Activated gamma-delta T cell (primary cell): ENCODE measurements at places on chromosomes 5 and 9.
A peak's percentile ranks its signal among the peaks of the same experiment; 100 is the strongest.

DNA sequence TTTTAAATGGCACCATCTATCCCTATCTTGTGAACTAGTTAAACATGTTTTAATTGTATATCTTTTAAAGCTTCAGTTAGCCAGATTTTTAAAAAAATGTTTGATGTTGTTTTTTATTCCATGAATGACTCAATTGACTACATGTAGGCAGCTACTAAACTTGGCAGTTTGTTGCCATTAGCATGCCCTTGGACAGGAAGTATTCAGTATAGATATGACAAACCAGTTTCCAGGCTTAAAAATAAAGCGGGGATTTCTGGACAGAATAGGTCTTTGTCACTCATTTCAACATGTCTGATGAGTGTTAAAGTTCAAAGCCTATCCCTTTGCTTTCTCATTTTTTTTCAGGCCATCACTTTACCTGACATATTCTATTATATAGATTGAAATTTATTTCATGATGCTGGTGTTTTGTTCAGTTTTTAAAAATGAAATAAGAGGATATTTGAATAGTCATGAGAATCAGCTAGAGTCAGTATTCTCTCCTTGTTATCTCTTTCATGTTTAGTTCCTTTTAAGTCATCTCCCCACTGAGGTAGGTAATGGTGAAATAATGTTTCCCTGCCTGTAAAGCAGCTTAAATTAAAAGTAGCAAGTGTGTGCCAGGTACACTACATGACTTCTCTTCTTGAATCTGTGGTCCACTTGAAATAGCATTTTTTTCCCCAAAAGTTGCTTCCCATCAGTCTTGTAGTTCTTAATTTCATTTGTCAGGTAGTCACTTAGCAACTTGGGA is 11.9 kb downstream of the TNFAIP8 start:
- no peak for DNase-seq

DNA sequence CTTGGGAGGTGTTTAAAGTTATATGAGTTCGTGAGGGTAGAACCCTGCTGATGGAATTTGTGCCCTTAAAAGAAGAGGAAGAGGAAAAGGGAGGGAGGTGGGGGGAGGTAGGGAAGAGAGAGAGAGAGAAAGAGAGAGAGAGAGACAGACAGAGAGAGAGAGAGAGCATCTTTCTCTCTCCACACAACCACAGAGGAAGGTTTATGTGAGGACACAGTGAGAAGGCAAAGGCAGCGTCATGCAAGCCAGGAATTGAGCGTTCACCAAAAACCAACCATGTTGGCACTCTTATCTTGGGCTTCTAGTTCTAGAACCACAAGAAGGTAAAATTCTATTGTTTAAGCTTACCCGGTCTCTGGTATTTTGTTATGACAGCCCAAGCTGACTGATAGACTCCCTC is 152.4 kb downstream of the SH3GL2 start:
- no peak for DNase-seq

DNA sequence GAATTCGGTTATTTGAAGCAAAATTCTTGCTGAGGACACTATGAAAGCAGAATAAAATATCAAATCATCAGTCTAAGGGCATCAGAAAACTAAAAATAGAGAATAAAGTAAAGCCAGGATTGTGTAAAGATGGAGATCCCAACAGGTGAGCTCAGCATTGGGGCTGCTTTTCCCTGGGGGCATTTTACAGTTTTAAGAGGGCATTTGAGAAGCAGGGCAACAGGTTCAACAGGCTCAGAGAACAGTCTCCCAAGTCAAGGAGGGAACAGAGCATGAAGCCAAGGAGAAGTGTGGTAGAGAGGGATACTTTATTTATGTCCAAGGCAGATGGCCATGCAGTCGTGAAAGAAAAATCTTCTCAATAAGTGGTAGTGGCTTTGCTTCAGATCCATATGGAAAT is 145.4 kb downstream of the SYK start:
- DNase-seq: no peak

DNA sequence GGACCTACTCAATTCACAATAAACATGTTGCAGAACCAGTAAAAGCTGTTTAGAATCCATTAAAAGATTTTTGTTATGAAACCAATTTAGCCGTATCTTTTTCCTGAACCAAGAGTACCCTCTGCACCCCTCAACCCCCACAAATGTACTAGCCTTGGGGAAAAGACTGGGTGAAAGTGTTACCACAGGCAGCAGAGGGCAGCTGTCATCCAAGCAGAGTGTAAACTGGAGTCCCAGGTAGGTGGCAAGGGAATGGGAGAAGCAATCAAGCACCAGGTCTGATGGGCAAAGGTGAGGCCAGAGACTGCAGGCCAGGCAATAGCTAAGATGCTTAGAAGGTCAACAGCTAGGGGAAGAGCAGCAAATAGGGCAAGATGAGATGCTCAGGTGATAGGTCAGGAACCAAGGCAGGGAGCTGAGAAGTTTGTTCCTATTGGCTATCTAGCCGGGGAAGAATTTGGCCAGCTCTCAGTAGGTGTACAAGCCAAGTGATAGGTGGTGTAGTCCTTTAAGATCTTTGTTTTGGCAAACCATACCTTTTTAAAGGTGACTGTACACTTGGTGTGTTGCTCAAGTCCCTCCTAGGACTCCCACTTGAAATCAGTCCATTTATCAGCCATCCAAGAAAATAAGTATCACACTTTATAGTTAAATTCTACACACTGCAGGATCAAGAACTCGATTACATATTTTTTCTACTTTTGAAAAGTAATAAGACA is 77.8 kb upstream of the CCDC112 start:
- no peak for DNase-seq

DNA sequence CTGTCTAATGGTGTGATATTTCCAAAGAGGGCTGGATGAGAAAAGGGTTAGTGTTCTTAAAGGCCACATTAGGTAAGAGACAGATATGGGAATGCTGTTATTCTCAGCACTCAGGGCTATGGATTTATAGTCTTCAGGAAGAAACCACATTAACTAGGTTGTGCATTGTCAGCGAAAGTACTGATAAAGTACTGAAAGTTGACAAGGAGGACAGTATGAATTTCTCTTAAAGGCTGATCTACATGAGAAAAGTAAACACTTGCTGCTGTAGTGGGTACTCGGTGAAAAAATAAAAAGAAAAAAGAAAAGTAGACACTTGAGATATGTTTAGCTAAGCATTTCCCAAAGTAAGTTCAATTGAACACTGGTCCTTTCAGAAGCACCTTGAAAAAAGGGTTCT is 381.0 kb upstream of the RPS23 start:
- DNase-seq: no peak

GRCh38 chr5:129500101-129500500 is 40.0 kb downstream of the ADAMTS19 start:
- DNase-seq: no peak

- DNase-seq: no peak
Observed at GRCh38 chr5:83744821-83745220, 24.2 kb upstream of the HAPLN1 start.

- DNase-seq: no peak
Observed at GRCh38 chr9:72312386-72312987, 52.5 kb downstream of the ZFAND5 start.

GRCh38 chr9:98192503-98193335 is at the start of gene CORO2A:
Gene CORO2A (minus strand): TSS chr9:98192637. CDS start chr9:98157660, 34,977 bp downstream.
- peak; percentile 58 for DNase-seq

GRCh38 chr5:1447671-1448361 is 2.6 kb upstream of the SLC6A3 start:
- DNase-seq: peak; percentile 14

- no peak for DNase-seq
Observed at GRCh38 chr9:73176450-73176875, 24.8 kb downstream of the ANXA1 start.

DNA sequence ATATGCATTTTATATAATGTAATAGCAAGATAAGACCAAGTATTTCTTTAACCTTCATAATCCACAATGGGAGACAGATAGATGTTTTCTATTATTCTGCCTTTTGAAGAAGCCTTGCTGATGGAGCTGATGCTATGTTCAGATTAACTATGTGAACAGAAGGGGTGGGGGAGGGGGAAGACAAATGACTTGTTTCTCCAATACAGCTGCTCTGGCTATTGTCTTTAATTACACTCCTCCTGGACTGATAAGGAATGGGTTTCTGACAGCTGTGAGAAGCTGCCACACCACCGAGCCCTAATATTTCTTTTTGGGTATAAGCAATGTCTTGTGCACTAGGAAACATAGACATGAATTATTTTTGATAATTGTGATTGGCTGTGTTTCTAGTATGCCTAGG is 62.0 kb downstream of the CAVIN4 start:
- no peak for DNase-seq

DNA sequence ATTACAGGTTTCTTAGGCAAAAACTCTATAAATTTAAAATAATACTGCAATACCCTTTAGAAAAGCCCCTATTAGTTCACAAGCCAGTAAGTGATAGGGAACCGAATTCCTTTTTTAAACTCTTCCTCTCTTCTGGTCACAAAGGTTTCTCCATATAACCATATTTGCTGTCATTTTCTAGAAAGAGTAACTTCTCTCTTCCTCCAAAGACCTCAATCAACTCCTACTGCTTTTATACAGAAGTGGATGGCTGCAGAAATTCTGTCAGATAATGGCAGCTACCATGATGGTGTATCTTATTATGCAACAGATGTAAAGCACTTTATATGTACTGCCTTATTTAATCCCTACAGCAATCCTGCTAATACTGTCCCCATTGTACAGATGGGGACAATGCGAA is 6.2 kb downstream of the TUT7 start:
- no peak for DNase-seq

- no peak for DNase-seq
Observed at GRCh38 chr5:143737062-143737461, 74.9 kb upstream of the HMHB1 start.

DNA sequence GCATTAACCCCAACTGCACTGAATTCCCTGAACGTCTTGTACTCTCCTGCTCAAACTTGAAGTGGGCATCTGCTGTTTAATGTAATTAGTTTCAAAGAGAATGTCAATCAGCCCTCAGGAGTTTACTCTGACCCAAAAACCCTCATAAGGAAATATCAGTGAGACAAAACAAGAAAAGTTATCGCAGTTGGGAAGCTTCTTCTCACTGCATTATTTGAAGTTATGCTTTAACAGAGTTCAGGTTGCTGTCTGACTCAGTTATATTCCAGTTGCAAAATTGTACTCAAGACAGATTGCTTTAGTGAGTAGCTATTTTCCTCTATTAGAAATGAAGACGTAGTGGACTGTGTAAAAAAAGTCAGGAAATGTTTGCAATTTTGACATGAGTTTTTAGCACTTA is 52.1 kb downstream of the PPIC start:
- no peak for DNase-seq

GRCh38 chr5:142432961-142433360 is 108.1 kb upstream of the SPRY4 start:
- peak; percentile 18 for DNase-seq

GRCh38 chr5:79074641-79075040 is 5.1 kb downstream of the BHMT2 start:
- DNase-seq: no peak

- DNase-seq: no peak
Observed at GRCh38 chr5:95873351-95873750, 50.8 kb upstream of the GLRX start.

DNA sequence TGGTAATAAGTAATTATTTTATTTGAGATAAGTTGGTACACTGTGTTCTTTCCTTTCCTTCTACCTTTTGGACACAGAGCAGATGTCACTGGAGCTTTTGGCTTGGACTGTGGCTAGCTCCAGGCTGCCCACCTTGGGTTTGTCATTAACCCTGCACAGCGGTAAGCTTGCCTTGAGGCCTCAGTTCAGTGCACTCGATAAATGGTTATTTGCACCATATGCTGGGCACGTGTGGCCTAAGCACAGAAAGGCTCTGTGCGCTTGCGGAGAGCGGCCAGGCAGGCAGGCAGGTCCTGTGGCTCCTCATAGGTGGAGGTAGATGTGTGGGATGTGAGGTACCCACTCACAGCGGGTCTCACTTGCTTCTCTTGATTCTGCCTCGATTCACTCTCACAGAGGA is 30.0 kb upstream of the TENT4A start:
- no peak for DNase-seq

DNA sequence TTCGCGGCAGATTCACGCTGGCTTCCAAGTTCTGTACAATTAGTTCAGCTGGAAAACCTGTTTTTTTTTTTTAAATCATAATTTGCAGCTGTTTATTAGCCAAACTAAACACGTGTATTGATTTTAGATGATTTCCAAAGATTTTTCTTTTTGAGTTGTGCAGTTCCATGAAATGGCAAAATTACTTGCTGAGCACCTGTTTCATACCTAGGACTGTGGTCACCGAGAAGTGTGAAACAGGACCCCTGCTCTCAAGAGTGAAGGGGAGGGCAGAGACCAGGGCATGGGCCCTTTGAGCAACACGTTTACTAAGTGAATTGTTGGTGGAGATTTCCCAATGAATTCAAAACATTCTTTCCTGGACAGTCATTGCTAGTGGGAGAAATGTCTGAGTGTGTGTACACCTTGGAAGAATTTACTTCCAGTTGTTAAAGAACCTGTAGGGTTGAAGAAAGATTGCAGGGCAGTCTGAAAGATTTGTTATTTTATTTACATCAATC is 688 bp downstream of the SNX24 start:
- no peak for DNase-seq

GRCh38 chr5:161863811-161864210 is 15.9 kb downstream of the GABRA1 start:
- DNase-seq: no peak

GRCh38 chr9:86829496-86830046 is 117.7 kb downstream of the GAS1 start:
- no peak for DNase-seq

GRCh38 chr5:160793530-160793899 is 58.5 kb downstream of the ATP10B start:
- DNase-seq: no peak

- no peak for DNase-seq
Observed at GRCh38 chr5:149414405-149415065, 35.4 kb upstream of the IL17B start.

DNA sequence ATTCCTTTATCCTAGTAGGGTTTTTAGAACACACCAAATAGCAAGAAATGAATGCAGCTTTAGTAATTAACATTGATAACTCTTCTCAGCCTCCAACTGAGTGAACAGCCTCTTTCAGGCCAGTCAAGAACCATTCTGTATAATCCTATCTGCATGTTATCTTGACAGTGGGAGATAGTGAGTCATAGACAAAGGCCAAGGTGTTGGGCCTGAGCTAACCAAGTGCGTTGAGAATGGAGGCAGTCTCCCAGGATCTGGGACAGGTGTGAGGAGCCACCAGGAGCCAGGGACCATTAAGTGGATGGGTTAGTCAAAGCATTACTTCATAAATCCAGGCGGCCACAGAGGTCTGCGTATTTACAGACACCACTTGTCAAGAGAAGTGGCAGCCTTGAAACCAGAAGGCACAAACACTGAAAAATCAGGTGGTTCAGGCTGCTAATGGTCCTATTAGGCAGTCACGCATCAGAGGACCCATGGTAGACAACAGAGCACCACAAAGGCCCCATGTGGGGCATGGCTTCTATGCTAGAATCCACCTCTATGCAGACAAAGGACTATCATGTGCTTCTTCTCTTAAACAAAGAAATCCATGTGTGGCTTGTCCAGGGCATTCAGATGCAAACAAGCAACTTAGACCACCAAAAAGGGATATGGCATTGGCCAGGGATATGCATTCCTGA is 409.7 kb upstream of the PIK3R1 start:
- no peak for DNase-seq

- no peak for DNase-seq
Observed at GRCh38 chr9:93675336-93676150, 99.2 kb downstream of the PHF2 start.
